ENCODE measurements at places on chromosomes 7 and 10. TPM values are rescaled to one million over a fixed set of nuclear protein-coding genes. Genes with fewer than 3 reads are reported as not detected.

The ATP6V1F gene
- 211 TPM for total RNA-seq

The PDK4 gene
- total RNA-seq: 0.42 TPM

The TMEM196 gene
- not detected for total RNA-seq

The VSIR gene
- total RNA-seq: 2.8 TPM

The TYW1B gene
- 8.4 TPM for total RNA-seq

The HOXA9 gene
- 46.5 TPM for total RNA-seq

The STX1A gene
- 29.0 TPM for total RNA-seq

The TAS2R3 gene
- 0.29 TPM for total RNA-seq

The LLCFC1 gene
- not detected for total RNA-seq

The PNLIPRP3 gene
- total RNA-seq: not detected

The CPN1 gene
- total RNA-seq: 0.07 TPM

The PLEKHS1 gene
- total RNA-seq: not detected

The GIMAP2 gene
- total RNA-seq: 0.48 TPM

GRCh38 chr10:89414879-89415821 is 782 bp downstream of the IFIT5 start:
- DNase-seq: no peak

GRCh38 chr10:80878330-80878729 is 340.6 kb downstream of the SH2D4B start:
- DNase-seq: no peak

- no peak for DNase-seq
Measured at GRCh38 chr7:89728481-89728880, 425.8 kb upstream of the STEAP1 start.

DNA sequence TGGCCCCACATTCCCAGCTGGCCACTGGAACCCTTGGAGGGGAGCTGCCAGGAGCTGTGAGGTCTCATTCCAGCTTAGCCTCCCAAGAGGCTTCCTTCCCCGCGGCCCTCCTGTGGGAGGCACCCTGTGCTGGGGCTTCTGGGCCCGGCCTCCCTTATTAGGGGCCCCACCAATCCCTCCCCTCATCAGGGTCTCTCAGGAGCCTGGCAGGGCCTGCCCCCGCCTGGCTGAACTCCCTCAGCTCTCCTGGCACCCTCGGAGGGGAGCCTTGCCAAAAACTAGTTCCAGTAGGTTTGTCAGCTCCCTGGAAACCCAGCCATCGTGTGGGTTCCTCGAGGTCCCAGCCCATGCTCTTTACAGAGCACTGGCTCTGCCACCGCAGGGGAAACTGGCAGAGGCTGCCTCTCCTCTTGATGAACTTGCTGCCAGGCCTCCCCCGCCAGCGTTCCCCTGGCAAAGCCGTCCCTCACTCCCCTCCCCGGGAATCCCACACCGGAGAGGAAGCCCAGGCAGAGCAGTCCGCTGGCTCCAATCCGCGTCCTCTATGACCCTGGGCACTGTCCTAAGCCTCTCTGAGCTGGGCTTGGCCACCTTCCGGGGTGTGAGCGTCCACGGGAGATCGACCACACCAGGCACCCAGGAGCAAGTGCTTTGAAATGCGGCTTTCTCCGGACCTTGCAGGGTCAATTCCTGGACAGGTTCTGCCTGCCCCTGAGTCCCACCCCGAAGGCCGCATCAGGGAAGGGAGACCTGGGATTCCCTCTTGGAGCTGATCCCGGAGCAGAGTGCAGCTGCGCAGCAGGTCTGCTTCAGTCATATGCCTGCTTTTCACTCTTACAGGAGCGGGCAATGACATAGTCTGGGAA is 139.8 kb downstream of the ARHGAP22 start:
- no peak for DNase-seq

GRCh38 chr7:136018104-136018503 is 40.9 kb upstream of the MTPN start:
- DNase-seq: no peak

- DNase-seq: no peak
Measured at GRCh38 chr7:32293833-32294232, 196.3 kb downstream of the LSM5 start.

- DNase-seq: no peak
Measured at GRCh38 chr7:98733036-98733435, 116.0 kb downstream of the NPTX2 start.

GRCh38 chr7:120825152-120825551 is 32.8 kb downstream of the TSPAN12 start:
- DNase-seq: no peak

DNA sequence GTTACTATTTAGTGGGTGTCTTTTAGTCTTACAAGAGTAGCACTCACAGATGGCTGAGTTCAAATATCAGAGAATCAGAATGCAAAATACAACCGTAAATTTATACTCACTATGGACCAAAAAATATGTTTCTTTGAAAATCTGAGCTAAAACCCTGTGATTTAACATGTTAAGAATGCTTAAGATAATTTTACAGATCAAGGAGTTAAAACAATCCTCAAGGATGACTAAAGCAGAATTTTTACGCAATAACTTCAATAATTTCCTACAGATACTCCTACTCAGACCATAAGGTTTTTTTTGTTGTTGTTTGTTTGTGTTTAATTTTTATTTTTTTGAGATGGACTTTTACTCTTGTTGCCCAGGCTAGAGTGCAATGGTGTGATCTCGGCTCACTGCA is 47.9 kb upstream of the CCDC6 start:
- no peak for DNase-seq

DNA sequence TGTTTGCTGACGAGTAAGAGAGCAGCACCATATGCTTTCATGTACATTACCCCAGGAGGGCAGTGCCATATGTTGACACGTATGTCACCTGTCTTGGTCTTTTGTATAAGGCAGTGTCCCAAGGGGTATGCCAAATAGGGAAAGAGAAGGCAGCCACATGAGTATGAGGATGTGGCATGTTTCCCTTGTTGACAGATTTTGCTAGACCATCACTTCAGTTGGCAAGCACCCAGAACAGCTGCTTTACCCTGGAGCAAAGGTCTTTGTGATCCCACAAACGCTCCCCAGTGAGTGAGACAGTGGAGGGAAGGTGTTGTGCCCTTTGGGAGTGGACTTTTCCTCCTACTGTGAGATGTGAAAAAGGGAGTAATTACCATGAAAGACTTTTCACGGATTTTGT is 350.1 kb downstream of the ETV1 start:
- no peak for DNase-seq

DNA sequence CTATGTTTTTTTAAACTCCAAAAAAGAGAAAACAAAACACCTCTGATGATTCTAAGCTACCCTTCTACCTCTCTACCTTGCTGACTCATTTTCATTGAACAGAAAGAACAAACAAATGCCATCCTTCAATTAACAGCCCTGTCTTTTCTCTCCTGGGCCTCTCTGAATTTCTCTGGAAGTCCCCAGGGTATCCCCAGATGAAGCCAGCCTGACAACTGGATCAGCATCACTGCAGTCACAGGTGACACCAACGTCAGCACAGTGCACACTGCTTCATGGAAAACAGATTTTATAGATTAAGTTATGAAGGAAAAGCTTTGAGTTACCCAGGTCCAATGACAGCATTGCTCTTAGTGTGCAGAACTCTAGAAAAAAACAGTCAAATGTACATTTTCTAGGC is 5.7 kb downstream of the HUS1 start:
- DNase-seq: no peak

DNA sequence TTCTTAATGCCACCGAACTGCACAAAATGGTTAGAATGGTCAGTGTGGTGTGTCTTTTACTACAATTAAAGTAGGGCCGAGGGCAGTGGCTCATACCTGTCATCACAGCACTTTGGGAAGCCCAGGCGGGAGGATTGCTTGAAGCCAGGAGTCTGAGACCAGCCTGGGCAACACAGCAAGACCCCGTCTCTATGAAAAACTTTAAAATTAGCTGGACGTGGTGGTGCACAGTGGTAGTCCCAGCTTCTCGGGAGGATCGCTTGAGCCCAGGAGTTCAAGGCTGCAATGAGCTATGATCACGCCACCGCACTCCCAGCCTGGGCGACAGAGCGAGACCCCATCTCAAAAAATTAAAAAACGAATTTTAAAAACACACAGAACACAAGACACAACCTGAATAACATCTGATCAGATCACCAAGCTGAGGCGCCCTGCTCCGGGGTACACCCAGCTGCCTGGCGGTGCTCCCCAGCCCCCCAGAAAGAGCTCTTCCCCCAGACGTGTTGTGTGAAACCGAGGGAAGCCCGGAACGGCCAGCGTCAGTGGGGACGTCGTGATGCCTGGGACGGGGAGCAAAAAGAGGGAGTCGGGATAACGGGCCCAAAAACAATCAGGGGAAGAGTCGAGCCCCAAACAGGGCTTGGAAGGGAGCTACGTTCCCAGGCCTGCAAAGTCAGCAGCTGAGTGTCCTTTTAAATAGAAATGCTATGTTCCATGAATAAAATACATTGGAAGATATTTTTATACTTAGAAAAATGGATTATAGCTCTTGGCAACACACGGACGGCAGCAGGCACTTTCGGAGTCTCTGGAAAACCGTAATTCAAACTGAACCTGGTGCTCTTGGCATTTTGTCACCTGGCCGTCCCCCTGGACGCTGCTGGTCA is 80.7 kb upstream of the PDGFA start:
- DNase-seq: no peak

GRCh38 chr10:112986544-112987190 is 36.6 kb downstream of the TCF7L2 start:
- DNase-seq: no peak

DNA sequence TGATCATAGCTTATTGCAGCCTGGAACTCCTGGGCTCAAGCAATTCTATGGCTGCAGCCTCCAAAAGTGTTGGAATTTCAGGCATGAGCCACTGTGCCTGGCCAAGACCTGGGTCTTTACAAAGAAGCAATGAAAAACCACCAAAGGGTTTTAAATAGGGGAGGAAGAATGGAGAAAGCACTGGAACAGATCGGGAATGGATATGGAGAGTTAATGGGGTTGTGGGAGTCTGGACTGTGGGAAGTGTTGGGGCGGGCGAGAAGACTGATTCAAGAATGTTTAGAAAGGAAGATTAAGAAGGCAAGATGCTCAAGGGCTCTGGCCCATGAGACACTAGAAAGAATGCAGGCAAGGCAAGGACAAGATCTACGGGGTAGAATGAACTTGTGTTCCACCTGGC is 98.5 kb downstream of the CARD11 start:
- no peak for DNase-seq

DNA sequence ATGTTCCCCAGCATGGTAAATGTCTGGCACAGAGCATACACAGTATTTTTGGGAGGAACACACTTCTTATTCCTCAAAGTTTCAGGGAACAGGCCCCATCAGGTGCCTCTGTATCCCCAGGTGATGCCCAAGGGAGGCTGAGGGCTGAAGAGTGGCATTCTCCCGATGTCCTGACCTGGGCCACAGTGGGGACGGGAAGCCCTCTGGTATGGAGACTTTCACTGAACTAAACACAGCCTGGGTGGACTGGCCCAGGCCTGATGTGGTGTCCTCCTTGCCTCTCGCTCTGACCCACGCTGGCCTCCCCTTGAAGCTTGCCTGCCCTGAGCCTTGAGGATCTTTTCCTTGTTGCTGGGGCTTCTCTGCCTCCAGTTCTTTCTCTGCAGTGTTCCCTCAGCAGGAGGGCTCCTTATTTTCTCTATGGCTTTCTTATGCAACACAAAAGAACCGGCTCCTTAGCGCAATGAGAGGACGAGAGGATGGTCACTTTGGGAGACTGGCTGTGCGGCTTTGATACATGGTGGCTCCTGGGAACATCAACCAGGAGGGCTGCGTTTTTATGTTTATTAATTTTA is 157.5 kb upstream of the TNS3 start:
- no peak for DNase-seq

- no peak for DNase-seq
Measured at GRCh38 chr7:50466815-50467585, 16.9 kb upstream of the FIGNL1 start.

- peak; percentile 65 for DNase-seq
Measured at GRCh38 chr7:26155531-26156375, 3.8 kb downstream of the NFE2L3 start.

DNA sequence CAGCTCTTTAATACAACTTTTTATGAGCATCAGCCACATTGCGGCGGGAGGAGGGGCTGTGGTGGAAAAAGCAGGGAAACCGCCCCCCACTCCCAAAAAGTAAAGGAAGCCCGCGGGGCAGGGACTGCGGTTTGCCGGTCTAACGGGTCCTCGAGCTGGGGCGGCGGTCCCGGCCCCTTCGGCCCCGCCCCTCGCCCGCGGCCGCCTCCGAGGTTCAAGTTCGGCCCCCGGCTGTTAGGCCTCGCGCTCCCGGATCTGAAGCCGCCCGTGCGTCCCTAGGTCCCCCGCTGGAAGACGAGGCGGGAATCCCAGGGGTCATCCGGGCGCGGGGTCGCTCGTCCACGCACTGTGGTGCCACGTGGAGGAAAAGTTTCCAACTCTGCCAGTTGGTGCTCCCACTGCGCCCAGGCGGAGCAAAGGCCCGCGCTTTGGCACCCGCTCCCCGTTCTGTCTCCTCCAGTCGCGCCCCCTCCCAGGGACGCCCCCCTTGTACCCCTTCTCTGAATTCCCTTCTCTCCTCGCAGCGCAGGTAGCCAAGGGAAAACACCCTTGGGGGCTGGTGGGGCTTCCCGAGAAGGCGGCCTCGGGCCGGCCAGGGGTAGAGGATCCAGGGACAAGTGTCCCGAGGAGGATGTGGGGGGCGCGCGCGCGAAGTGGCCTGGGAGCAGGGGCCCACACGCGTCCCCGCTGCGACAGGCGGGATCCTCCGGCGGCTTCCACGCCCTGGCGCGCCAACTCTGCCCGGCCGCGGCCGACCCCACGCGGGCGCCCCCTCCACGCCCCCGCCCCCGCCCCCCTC is 798 bp upstream of the AUTS2 start:
- DNase-seq: no peak

- no peak for DNase-seq
Measured at GRCh38 chr7:35680403-35681013, 14.4 kb downstream of the HERPUD2 start.

- DNase-seq: no peak
Measured at GRCh38 chr10:119700321-119700954, 25.4 kb upstream of the INPP5F start.

GRCh38 chr7:131244259-131244852 is 83.3 kb upstream of the MKLN1 start:
- DNase-seq: peak; percentile 90

GRCh38 chr7:32677593-32677992 is 182.3 kb downstream of the AVL9 start:
- no peak for DNase-seq

DNA sequence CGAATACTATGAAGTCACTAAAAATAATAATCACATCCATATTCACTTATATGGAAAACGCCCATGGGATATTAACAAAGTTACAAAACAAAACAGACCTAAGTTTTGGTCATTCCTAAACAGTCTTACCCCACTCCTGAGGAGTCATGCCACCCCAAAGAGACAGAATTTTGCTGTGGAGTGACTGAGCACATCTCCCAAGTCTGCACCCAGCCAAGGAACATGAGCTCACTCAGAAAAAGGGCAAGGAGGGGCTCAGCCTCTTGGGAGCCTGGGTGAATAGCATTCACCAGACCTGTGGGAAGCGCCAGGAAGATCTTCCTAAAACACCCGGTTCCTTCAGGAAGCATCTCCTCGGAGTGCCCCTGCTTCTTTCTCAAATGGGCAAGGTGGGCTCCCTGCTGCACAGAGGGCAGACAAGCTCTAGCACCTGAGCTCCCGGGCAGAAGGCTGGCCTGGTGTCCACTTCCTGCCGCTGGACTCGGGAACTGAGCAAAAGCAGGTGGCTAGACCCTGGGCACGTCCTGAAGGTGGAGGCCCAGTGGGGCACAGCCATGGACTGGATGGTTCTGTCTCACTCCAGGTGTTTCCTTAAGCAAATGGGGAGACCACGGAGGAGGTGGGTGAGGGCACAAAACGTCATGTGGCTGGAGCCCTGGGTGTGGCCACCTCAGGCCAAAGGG is 31.0 kb downstream of the TNS3 start:
- no peak for DNase-seq

- DNase-seq: no peak
Measured at GRCh38 chr10:13340626-13341376, 7.3 kb downstream of the SEPHS1 start.

- DNase-seq: no peak
Measured at GRCh38 chr7:150954201-150954985, 23.7 kb downstream of the KCNH2 start.
